Activated CD8-positive, alpha-beta memory T cell treated with anti-CD3 and anti-CD28 coated beads for 36 hours (primary cell): ENCODE measurements at places on chromosomes 6 and 20. TPM values are rescaled to one million over a fixed set of nuclear protein-coding genes. Genes with fewer than 3 reads are reported as not detected.

The MAFB gene
- 0.11 TPM for total RNA-seq

The OXT gene
- total RNA-seq, result 0.46 TPM

The FLRT3 gene
- not detected for total RNA-seq

The GSTA2 gene
- not detected for total RNA-seq

The ZBP1 gene
- 0.10 TPM for total RNA-seq

The RBBP9 gene
- total RNA-seq, result 16.9 TPM

The RBPJL gene
- total RNA-seq, result not detected
